Activated CD4-positive, alpha-beta T cell treated with anti-CD3 and anti-CD28 coated beads, Interleukin-2, amount 50 U/mL, for 16 hours (primary cell): ENCODE measurements at places on chromosomes 5 and 9.

DNA sequence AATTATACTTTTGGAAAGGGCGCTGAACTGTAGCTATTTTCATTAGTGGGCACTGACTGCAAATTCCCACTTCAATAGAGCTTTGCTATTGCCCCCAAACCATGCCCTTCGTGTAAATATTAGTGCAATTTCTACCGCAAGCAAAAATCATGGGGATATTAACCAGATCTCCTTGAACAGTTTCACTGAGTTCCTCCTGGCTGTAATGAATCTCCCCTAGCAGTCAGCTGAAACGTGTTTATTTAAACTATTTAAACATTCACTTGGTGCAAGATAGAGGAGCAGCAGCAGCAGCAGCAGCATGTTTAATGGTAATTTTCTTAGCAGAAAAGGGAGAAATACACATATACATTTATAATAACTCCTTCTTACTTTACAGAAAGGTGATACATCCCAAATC, 54.4 kb downstream of the ARRDC3 start:
- DNase-seq = no peak

GRCh38 chr5:132540764-132541163, 2.6 kb downstream of the IL5 start:
- DNase-seq = no peak

DNA sequence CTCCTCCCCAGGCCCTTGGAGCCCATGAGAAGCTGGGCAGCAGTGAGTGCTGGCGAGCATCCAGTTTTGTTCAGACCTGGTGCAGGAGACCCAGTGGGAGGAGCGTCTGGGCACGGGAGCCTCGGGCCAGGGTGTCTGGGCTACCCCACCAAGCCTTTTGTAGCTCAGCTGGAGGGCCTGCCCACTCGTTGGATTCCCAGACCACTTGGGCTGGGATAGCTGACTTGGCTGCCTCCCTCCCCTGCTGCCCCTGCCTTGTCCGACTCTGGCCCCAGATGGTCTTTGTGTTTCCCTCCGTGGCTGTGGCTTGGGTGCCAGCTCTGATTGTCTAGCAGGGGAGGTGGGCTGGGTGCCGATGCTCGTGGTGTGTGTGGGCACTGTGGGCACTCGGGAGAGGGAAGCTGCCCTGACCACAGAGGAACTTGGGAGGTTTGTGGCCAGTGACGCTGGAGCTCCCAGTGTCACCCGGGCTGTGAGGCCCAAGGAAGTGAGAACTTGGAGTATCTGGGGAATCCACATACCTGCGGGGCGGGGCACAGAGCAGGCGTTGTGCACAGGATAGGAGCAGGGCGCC, 47.3 kb downstream of the WNK2 start:
- DNase-seq = no peak

DNA sequence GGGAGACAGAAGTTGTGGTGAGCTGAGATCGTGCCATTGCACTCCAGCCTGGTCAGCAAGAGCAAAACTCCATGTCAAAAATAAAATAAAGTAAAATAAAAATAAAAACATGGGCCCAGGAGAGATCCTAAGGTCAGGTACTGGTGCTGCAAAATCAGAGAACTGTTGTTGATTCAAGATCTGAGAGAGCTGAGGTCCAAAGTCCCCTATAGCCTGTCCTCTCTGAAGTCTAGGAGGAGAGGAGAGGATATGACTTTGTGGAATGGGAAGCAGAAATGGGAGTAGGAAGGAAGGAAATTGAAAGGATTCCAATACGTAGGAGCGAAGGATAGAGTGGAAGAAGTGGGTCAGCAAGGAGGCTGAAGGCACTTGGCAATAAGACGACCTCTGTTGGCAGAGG, 4.6 kb upstream of the OR1L4 start:
- no peak for DNase-seq

DNA sequence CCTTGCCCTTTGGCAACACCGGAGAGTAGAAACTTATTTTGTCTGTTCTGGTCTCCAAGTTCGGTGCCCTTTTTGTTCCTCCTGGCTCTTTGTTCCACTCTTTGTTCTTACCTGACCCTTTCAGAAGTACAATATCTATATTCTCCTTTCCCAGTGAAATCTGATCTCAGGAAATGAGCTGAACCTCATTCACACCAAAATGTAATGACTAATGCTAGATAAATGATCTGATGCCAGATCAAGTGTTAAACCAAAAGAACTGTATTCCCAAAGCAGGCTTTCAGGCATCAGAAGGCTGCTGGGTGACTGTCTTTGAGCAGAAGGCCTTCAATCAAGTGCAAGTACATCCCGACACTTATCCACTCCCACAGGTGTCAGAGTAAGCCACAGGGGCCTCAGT, 156.4 kb downstream of the SPOCK1 start:
- no peak for DNase-seq

- DNase-seq = no peak
Observed at GRCh38 chr9:121053544-121053943, 3.5 kb upstream of the C5 start.

GRCh38 chr9:124197177-124198095, 60.3 kb upstream of the NEK6 start:
- DNase-seq = no peak

GRCh38 chr9:93476924-93477323, 23.5 kb upstream of the FAM120AOS start:
- no peak for DNase-seq
